ENCODE measurements at places on chromosomes 12 and 14.

- no peak for DNase-seq
Measured at GRCh38 chr14:77926942-77927341, 127.0 kb downstream of the ADCK1 start.

- no peak for DNase-seq
Measured at GRCh38 chr14:56224691-56225681, 106.8 kb downstream of the PELI2 start.

GRCh38 chr12:86264451-86265328 lies 8.5 kb upstream of the MGAT4C start:
- DNase-seq = no peak

DNA sequence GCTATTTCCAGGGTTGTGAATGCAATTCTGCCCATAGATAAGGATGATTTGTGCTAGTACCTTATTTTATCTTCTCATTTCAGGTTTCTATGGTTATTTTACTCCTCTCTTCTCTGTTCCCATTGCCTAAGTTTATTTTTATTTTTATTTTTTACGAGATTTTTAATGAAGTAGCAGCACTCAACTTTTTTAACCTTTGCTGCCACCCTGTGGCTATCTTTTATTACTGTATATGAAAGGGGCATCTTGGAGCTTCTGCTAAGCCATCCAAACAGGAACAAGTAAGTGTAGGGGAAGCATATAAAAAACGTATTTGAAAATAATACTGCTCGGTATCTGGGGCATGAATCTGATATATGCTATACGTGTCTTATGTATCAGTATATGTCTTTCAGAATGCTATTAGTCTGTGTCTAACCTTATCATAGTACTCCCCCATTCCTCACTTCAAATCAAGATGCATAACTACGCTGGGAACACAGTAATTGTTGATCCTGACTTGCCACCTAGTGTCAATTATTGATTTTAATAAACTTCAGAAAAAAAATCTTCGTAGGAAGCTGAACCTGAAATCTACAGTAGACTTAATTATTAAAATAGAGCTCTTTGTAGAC lies 60.3 kb downstream of the KLRG1 start:
- DNase-seq = peak; percentile 30

DNA sequence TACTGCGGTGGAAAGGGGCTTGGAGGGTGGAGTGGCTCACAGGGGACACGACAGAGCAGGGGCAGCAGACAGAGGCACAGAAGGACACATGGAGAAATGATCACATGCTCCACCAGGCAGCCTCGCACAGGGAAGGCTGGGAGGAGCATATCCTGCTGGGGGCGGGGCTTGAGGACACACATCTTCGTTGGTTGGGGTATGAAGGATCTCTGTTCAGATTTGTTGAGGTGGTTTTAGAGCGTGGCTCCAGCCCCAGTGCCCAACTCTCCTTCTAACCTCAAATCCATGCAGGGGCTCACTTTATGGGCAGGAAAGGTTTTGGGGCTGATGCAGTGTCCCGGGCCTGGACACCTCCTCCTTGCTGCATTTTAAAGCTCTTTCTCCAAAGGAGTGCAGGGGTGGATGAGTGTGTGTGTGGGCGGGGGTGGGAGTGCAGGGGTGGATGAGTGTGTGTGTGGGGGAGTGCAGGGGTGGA lies 733 bp upstream of the P3H3 start:
- peak; percentile 50 for DNase-seq

DNA sequence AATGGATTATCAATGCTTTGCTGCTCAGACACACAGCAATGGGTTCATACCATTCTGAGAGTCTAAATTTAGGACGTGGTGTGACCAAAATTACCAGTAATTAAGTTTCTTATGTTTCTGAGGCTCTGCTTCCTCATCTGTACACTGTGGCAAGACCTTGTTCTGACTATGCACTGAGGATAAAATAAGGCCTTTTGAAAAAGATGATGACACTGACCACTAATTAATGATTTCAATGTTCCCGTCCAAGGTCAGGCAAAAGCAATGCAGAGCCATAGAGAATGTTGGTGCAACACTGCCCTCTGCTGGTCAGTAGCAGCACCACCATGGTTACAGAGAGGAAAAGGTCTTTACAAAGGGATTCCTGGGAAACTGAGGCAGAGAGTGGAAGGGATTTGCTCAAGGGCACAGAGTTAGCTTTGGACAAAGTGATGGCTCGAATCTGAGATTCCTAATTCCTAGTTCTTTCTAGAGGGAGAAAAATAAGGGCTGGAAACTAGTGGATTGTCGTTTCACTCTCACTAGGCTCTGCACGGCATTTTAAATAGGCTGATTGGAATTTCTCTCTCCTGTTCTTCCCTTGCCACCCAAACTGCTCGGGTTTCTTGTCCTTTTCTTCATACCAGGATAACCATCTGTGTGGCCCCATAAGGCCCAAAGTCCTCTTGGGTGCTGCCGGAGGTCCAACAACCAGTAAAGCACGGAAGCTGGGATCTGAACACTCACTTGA lies 22.3 kb upstream of the P2RX7 start:
- DNase-seq = peak; percentile 58

DNA sequence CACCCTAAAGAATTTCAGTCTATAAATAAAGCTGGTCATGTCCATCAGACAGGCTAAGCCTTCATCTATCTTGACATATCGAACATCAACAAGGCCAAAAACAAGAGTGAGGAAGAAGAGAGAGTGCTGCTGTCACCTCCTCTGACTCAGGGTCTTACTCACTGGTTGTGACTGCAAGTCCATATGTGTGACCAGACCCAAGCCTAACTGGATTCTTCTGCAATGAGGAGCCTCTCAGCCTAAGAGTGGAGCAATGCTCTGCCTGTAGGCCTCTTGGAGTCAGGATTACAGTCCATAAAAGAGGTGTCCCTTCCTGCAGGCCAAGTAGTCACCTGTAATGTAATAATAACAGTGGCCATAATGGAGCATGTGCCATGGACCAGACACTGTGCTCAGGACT lies 121.2 kb upstream of the SLC35F4 start:
- DNase-seq = no peak

GRCh38 chr14:41605550-41606281 lies 960 bp upstream of the LRFN5 start:
- DNase-seq = no peak

DNA sequence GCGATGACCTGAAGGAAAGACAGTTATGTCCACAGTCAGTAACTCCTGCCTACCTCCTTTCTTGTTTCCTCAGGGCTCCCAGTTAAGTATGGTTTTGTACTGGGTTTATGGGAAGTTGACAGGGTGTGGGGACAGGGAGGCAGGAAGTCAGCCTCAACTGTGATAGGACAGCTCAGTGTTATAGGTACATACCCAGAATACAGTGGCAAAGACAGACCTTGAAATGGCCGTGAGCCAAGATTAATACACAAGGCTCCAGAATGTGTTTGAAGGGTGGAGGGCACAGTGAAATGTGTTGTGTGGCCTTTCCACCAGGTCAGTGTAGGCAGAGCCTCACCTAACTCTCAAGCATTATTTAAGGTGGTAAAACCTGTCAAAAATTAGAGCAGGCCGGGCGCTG lies 4.6 kb upstream of the BIN2 start:
- DNase-seq = no peak

DNA sequence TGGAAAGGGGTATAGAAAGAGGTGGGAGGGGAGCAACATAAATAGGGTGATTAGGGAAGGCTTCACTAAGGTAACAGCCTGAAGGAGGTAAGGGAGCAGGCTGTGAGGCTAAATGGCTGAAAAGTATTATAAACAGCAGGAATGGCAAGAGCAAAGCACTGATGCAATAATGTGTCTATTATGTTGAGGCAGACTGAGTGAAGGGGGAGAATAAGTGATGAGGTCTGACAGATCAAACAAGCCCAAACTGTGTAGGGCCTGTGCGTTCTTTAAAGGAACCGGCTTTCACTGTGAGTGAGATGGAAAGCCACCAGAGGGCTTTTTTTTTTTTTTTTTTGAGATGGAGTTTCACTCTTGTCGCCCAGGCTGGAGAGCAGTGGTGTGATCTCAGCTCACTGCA lies 6.7 kb upstream of the VCPKMT start:
- DNase-seq = no peak

- DNase-seq = no peak
Measured at GRCh38 chr14:58216544-58216943, 16.6 kb downstream of the ACTR10 start.

DNA sequence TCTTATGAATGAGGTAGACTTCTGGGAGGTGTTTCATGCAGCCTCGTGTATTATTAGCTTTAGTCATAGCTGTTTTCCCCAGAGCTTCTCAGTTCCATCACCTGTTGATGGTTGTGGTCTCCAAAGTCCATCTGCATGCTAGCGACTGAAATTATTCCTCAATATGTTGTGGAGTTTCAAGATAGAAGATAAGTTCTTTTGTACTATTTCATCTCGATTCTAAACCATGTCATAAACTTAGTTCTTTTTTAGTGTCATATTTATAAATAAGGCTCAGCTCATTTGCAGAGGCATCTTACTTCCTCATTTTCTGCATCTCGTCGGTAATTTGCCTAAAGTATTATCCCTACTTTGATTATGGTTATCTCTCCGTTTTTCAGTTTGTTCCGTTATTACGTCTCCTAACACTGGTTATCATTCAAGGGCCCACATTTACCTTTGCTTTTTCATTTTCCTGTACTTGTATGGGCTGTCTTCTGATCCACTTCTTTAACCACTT lies 119.1 kb downstream of the ITPR2 start:
- DNase-seq = no peak

DNA sequence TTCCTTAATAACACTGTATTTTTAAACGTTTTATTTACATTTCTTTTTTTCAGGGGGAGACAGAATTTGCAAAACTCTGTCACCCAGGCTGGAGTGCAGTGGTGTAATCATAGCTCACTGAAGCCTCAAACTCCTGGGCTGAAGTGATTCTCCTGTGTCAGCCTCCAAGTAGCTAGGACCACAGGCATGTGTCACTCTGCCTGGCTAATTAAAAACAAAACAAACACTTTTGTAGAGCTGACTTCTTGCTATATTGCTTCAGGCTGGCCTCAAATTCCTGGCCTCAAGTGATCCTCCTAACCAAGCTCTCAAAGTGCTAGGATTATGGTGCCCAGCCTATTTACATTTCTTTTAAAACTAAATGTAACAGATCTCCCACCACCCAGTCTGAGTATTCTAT lies 12.7 kb downstream of the CPSF6 start:
- no peak for DNase-seq

- DNase-seq = no peak
Measured at GRCh38 chr14:100673085-100673806, 53.4 kb upstream of the DLK1 start.

- DNase-seq = no peak
Measured at GRCh38 chr12:116126610-116127009, 150.9 kb downstream of the MED13L start.

GRCh38 chr12:115543269-115543668 lies 734.2 kb downstream of the MED13L start:
- no peak for DNase-seq

- DNase-seq = no peak
Measured at GRCh38 chr12:26608706-26609105, 224.3 kb downstream of the ITPR2 start.

GRCh38 chr12:125983094-125983783 lies 918.0 kb downstream of the AACS start:
- no peak for DNase-seq

GRCh38 chr12:123398550-123399254 lies 14.8 kb downstream of the KMT5A start:
- no peak for DNase-seq

GRCh38 chr12:65184176-65184857 lies 14.9 kb downstream of the LEMD3 start:
- DNase-seq = no peak

DNA sequence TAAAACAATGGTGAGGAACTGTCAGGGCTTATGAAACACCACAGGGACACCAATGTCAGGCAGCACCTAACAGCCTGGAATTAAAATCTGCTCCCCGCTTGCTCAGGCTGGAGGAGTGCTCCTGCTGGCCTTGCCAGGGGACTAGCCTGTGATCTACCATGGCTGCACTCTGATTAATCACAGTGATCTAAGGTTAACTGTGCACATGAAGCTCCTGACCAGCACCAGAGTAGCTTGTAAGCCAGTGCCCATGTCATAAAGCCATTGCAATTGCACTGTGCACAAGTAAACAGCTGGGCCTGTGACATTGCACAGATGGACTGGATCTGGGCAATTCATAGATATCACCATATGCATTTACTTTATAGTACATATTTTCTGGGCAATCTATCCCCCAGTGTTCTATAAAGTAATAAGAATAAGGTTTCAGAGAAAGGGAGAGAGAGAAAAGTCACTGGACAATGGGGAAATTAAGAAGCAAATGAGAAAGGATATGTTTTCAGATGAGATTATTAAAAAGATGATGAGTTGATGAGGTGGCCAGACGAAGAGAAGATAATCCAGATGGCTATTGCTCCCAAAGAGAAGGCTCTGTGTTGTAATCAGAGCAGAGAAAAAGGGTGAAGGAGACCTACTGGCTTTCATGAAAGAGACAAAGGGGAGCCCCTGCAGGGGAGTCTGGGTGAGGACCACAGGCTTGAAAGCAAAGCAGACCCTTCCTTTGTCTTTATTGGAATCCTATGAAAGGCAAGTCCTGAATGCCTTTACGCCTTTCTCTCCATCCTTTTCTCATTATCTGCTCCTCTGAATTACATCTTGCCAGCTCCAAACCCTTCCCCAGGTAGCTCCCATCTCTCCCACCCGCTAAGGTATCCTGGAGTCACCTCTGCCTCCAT lies 145.8 kb downstream of the SLC38A6 start:
- no peak for DNase-seq

DNA sequence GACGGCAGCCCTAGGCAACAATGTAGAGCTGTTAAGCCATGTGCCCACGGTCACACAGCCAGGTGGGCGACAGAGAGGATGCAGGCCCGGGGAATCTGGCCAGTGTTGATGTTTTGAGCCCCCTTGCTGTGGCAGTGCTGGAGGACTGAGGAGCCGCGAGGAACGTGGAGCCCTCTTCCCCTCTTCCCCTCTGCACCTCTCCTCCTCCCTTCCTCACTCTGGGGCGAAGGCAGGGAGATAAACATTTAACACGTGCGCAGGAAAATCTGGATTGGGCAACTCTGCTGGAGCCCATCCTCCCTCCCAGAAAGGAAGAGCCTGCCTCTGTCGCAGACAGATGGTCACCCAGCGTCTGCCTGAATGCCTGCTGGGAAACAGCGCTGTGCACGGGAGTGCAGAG lies 376.8 kb downstream of the FUT8 start:
- DNase-seq = no peak

DNA sequence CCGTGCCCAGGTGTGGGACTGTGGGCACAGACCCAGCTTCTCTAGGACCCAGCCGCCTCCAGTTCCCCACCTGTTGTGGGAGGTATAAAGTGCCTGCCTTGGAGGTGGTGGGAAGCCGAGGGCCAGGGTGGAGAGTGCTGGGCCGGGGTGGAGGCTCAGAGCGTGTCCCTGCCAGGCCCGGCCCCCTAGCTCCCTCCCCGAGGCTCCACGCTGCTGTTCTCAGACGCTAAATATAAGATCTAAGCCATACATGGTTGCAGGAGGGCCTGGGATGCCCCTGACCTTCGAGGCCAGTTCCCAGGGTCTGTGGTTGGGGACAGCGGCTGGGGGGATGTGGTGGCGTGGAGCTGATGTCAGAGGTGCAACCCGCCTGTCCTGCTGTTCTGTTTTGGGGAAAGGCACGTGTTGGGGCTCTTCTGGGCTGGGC lies 10.8 kb downstream of the INF2 start:
- no peak for DNase-seq

GRCh38 chr12:65454115-65454787 lies 175.8 kb downstream of the MSRB3 start:
- no peak for DNase-seq

GRCh38 chr14:105742531-105742848 lies 216.1 kb downstream of the TMEM121 start:
- no peak for DNase-seq

- no peak for DNase-seq
Measured at GRCh38 chr14:103930051-103930604, 1.9 kb downstream of the TDRD9 start.
